ENCODE measurements at places on chromosomes 11 and 22.

DNA sequence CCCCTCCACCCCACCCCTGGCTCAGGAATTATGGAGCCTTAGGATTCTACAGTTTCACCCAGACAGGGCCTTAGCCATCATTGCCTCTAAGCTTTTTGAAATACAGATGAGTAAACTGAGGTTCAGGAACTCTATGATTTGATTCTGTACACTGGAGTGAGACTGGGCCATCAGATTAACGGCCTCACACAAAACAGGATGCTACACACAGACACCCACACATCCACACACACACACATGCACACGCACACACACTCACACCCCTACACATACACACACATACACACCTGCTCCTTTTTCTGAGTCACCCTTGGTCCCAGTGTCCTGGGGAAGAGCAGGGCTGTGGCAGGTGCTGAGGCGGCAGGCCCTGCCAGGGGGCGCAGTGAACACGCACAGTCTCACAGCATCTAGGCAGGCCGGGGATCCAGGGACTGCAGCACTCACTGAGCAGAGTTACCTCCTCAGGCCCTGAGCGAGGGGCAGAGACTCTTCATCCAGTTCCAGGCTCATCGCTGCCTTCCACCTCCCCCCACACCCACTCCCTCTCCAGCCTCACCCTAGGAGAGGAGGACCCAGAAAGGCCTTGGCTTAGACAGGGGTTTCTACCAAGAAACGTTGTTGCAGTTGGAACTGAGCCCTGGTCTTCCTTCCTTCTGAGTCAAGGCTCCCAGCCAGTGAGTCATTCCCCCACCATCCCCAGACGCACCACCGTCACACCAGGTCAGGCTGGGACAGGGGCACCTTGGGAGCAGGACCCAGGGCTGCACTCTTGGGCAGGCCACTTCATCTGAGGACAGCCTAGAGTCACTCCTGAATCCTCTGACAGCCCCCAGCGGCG lies 89.8 kb upstream of the PARVA start:
- peak; percentile 64 for DNase-seq

- DNase-seq = no peak
Measured at GRCh38 chr22:17087498-17088131, 2.8 kb downstream of the IL17RA start.

DNA sequence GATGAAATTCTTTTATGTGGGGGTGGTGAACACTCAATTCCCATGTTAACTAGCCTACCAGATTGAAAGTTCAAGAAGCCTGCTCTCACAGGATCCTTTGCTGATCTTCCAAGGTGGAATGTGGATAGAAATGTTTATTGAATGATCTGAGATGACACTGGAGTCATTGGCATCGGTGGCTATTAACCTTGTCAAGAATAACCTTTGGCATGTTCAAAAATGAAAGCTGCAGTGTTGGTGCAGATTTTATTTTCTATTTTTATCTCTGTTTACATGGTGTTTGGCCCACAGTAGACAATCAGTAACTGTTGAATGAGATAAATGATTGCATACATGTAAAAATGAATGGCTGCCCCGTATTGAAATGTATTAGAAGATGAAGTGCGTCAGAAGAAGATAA lies 19.0 kb downstream of the MCAM start:
- DNase-seq = no peak

DNA sequence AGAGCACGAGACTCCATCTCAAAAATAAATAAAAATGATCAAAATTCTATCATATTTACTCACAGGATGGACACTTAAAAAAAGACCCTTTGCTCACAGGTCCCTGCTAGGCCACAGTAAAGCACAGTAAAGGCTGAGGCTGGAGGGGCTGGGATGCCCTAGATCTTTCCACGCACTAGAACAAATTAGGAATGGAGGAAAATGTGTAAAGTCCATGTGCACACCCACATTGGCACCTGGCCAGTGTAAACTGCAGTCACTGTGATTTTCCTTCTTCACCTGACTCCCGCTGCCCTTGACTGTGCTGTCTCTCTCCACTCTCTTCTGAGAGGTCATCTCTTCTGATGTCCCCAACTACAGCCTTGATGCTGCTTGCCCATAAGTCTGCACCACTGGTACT lies 195.5 kb downstream of the EFCAB6 start:
- DNase-seq = no peak

- DNase-seq = no peak
Measured at GRCh38 chr11:83127310-83127637, 29.7 kb upstream of the PCF11 start.

- DNase-seq = peak; percentile 48
Measured at GRCh38 chr22:20080445-20080775, 369 bp downstream of the DGCR8 start.

DNA sequence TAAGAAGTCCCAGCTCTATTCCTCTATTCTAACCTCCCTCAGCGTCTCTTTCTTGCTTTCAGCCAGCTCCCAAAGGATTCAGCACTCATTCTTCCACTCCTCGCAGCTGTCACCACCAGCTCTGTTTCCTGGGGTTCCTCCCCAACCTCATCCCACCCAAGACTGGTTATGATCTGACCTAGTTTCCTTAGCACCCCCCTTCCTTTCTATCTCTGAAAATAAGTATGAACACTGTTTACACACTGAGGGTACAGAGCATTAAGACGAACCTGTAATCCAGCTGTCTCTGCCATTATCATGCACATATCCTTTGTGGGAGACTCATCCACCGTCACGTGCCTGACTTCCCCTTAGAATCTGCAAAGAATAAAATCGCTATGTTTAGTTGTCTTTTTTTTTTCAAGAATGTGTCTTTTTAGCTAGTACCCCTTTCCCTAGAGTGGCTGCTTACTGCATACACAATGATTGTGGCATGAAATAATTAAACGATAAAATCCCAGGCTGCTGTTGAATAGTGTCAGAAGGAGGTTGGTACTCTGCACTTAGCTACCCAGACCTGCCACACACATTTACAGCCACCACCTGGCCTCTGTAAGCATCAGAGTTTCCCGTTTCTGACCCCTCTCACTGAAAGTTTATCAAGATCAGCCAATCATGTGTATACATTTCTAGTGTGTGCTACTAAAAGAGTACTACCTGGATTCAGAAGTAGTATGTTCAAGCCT lies 26.9 kb upstream of the CSTF3 start:
- no peak for DNase-seq

DNA sequence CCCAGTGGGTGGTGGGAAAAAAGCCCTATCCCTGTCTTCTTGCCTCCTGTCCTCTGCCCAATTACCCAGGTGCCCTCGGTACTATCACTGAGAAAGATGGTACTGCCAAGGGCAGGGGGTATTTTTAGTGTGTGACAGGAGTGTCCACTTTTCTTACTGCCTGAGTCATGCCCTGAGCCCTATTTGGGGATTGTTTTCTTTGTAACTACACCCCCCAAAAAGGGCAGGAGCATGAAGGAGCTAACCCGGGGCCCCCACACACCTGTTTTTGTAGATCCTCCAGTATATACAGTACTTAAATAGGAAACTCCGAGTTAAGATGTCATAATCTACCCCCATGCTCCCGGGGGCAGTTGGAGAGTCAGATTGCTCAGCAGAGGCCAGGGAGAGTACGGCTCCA lies 3.8 kb downstream of the SMTNL1 start:
- DNase-seq = no peak

- DNase-seq = no peak
Measured at GRCh38 chr22:41898645-41899044, 16.2 kb downstream of the SHISA8 start.

DNA sequence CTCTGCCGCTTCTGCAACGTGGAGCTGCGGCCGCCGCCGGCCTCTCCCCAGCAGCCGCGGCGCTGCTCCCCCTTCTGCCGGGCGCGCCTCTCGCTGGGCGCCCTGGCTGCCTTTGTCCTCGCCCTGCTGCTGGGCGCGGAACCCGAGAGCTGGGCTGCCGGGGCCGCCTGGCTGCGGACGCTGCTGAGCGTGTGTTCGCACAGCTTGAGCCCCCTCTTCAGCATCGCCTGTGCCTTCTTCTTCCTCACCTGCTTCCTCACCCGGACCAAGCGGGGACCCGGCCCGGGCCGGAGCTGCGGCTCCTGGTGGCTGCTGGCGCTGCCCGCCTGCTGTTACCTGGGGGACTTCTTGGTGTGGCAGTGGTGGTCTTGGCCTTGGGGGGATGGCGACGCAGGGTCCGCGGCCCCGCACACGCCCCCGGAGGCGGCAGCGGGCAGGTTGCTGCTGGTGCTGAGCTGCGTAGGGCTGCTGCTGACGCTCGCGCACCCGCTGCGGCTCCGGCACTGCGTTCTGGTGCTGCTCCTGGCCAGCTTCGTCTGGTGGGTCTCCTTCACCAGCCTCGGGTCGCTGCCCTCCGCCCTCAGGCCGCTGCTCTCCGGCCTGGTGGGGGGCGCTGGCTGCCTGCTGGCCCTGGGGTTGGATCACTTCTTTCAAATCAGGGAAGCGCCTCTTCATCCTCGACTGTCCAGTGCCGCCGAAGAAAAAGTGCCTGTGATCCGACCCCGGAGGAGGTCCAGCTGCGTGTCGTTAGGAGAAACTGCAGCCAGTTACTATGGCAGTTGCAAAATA lies 816 bp downstream of the PDE3B start:
- peak; percentile 52 for DNase-seq

DNA sequence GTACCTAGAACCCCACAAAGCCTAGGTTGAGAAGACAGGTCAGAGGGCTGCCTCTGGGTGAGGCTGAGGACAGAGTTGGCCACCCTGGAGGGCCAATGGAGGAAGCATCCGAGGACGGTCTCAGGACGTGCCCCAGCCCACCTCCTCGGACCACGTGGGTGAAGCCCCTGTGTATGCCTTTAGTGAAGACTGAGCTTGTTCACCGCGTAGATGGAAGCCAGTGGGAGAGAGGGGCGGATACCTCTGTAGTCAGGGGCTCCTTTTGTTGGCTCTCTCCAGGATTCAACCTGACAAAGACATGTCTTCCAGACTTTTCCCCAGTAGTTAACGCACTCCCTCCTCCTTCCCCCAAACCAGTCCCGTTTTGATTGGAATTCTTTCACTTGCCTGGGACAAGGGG lies 110.7 kb downstream of the ZBTB16 start:
- DNase-seq = no peak

DNA sequence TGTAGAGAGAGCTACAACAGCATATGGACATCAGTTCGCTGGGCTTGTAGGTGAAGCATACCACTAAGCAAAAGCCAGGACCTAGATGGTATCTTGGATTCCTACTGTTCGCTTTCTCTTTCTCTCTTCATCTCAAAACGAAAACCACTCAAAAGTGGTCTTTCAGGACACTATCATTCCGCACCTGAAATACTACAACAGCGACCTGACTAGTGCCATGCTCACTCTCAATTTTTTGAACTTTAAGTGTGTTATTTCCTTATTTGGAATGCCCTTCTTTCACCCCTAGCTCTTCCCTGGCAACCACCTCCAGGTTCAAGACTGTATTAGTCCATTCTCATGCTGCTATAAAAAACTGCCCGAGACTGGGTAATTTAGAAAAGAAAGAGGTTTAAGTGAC lies 59.2 kb downstream of the CCDC83 start:
- DNase-seq = no peak

DNA sequence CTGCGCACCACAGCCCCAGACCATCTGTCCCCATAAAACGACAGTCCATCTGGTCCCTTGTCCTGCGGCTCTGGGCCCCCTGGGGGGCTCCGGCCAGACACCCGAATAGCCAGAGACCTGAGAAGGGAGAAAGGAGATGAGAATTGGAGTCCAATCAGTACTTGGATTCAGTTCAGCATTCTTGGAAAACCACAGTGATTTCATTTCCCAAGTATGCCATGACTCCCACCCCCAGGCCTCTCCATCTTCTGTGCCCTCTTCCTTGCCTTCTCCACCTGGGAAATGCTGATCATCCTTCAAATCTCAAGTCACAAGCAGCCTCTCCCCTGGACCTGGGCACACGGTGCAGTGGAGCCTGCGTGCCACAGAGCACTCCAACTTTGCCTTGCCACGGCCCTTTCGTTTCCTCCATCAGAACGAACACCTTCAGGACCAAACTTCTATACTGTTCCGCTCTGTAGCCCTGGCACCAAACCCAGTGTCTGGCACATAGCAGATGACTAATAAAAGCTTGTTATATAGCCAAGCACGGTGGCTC lies 10.9 kb upstream of the MFNG start:
- no peak for DNase-seq

DNA sequence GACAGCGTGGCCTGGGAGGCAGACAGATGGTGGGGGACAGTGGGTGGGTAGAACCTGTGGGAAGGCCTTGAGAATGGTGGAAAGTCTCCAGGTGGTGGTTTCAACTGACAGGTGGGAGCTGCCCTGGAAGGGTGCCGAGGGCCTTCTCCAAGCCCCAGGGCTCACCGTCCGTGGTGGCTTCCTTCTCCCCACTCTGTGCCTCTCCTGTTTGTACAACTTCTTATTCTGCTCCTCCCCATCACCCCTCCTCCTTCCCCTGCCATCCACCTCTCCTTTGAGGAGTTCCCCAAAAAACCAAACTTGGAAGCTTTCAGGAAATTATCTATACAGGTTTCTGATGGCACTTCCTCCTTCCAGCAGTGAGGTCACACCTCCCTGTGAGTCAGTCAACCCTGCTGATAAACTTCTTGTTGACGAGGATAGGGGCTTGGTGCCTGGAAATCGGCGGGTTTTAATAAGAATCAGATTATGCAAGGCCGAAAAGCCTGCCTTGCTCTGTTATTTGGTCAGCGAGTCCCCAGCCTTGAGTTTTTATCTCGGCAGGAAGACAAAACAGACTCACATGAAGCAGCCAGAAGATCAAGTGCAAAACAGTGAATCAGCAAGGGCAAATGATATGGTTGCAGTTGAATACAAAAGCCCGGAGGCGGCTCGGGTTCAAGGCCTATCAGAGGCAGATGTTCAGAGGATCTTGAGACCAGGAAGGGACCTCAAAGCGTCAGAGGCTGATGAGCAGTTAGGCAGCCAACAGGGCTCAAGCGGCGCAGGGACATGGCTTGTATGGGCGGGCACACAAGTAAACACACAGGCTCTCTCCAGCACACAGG lies 9.5 kb upstream of the ST3GAL4 start:
- no peak for DNase-seq

GRCh38 chr11:132064987-132065620 lies 694.7 kb downstream of the NTM start:
- no peak for DNase-seq

- no peak for DNase-seq
Measured at GRCh38 chr11:62614275-62614674, 1.2 kb downstream of the ROM1 start.

DNA sequence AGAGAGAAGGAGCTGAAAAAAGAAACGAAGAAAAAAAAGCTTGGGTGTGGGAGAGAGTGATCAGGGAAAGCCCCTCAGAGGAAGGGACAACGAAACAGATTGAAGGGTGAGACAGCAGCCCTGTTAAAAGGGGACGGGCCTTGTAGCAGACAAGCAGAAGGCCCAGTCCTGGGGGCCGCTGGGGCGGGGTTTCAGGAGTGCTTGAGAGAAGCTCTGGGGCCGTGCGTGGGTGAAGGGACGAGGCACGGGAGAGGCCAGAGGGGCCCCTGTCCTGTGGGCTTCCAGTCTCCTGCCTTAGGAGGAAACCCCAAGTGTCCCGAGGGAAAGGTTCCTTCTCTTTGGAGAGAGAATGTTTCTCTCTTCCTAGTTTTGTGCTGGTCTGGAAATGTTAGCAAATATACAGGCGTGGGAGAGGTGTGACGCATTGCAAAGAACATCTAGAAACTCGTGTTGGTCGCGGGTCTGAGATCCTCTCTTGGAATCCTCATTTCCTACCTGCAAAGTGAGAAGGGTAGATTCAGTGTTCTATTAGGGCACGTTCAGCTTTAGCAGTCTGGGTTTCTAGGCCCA lies 28.6 kb downstream of the ADAMTS15 start:
- DNase-seq = no peak

Data from NCI-H2081 (cell line).